ENCODE measurements at places on chromosomes 6 and 20.

DNA sequence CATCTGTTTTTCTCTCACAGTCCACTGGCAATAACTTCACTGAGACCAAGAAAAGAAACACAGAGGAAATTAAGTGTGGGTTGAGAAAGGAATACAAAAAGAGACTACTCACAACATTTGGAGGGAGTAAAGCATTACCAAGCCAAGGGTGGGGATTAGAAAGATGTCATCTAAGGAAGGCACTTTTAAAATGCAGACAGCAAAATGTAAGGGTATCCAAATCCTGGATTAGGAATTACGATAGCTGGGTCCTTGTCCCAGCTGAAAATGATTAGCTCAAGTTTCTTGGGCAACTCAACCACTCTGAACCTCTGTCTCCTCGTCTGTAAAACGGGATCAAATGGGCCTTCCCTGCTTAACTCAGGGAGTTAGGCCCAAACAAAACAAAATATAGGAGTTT is 2.2 kb downstream of the LEMD2 start:
- no peak for DNase-seq

DNA sequence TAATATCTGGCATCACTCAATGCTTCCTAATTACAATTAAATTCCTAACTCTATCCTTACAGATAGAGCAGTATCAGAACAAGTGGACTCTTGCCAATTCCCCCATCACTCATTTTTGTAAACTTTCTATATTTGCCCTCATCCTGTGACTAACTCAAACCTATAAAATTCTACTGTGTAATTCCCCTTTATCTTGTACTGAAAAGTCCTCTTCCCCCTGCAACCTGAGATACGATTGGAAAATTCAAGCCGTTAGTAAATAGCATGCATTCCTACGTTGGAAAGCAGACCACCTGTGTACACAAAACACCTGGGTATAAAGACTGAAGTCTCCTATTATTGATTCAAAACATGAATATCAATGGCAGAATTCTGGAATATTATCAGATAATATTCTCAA is 70.4 kb upstream of the KCNQ5 start:
- DNase-seq = no peak

DNA sequence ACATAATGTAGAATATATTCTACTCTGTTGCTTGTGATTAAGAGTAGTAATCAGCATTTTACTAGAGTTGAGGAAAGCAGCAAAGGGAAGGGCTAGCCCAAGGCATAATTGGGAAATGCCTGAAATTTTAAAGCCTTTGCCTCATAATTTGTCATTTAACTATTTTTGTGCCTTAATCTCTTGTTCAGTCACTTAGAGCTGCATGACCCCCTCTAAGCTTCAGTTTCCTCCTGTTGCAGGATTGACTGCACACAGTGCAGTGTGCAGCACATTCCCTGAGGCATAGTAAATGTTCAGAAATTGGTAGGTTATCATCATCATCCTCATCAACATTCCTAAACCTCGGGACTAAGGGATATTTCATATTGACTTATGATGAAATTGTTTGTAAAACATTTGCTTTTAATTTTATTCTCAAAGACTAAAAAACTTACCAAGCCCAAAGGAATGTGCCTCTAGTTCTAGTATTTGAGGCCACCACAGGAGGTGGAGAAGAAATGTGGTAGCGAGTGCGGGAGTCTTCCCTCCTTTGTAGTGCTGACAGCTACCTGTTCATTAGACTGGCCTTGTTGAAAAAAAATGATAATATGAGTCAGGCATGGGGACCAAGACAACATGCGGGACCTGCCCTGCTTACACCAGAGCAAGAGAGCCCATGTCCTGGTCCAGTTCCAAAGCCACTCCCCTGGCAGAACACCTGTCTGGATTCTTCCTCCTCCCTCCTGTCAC is 14.8 kb upstream of the TENT5A start:
- DNase-seq = no peak

- DNase-seq = no peak
These were observed 84.6 kb downstream of the MAFB start for GRCh38 chr20:40604416-40604815.

All from CD4-positive, alpha-beta T cell treated with Interferon alpha-2 for 1 hour (primary cell).